GM23338 (cell line): ENCODE measurements at places on chromosomes 6 and 20.

DNA sequence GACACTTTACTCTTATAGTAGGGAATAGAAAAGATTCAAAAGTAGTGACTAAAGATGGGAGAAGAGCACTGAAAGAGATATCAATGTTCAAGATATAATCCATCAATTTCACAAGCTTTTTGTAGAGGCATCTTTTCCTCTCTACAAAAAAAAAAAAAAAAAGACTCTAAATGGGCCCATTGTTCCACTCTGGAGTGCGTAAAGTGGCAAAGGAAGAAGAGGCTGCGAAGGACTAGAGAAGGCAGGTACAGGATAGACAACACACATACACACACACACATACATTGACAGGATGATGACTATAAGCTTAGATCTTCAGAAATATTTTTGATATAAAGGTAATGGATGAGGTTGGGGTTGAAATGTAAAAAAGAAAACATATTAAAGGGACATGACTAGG lies 157.6 kb downstream of the HIVEP2 start:
- no peak for DNase-seq
- H3K27me3 ChIP-seq, result no peaks in the 10 kb centered on the region
- no peaks in the 10 kb centered on the region for H3K4me1 ChIP-seq
- no peak overlapping the region for H3K27ac ChIP-seq
- H3K4me3 ChIP-seq, result no peak overlapping the region

GRCh38 chr6:15974817-15975216 lies 154.1 kb upstream of the MYLIP start:
- H3K4me3 ChIP-seq, result no peak overlapping the region
- DNase-seq, result no peak
- H3K36me3 ChIP-seq, result 0 out of 2 replicates have a peak, but pooled peaks cover 3% of the 10 kb centered on the region
- no peak overlapping the region for H3K27ac ChIP-seq

- H3K27me3 ChIP-seq, result no peaks in the 10 kb centered on the region
- H3K4me3 ChIP-seq, result no peak overlapping the region
- DNase-seq, result no peak
- H3K36me3 ChIP-seq, result no peaks in the 10 kb centered on the region
These were observed 28.0 kb upstream of the PTGIS start for GRCh38 chr20:49595811-49596561.

DNA sequence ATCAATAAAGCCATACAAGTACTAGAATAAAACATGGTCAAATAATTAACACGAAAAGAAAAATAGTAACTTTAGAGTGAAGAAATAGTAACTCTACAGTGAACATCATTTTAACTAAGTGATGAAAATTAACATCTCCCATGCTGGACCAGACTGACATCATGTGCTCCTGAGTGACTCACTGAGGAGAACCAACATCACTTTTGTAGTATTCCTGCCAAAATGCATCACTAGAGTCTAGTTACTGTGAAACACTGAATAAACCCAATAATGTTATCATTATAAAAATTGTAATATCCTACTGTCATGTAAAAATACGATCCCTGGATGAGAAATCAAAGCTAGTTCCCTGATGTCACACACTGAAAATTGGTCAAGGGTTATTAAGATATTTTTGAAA lies 361.3 kb downstream of the CD109 start:
- no peaks in the 10 kb centered on the region for H3K27me3 ChIP-seq
- no peaks in the 10 kb centered on the region for H3K36me3 ChIP-seq
- no peak overlapping the region for H3K27ac ChIP-seq
- no peak for DNase-seq
- H3K4me1 ChIP-seq, result no peaks in the 10 kb centered on the region

- H3K36me3 ChIP-seq, result no peaks in the 10 kb centered on the region
- no peaks in the 10 kb centered on the region for H3K4me1 ChIP-seq
- no peaks in the 10 kb centered on the region for H3K27me3 ChIP-seq
- no peak overlapping the region for H3K4me3 ChIP-seq
These were observed 105.6 kb downstream of the PSMB1 start for GRCh38 chr6:170447561-170447930.

DNA sequence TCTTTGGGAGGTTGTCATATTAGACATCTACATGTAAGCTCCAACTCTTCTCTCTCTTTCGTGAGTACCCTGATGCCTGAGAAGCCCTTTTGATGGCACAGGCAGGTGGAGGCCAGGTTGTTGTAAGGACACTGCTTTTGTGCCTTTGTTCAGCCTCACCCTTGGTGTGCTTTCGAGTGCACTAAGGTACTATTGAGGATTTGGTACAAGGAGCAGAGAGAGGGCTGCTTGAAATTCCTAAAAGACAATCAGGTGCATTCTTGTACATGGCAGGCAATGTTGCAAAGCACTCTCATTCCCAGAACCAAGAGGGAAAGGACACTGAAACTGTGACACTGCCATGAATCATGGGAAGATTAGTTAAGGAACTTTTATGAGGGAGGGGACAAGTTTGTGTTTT lies 19.1 kb downstream of the BMP2 start:
- H3K27ac ChIP-seq, result no peak overlapping the region
- no peak for DNase-seq
- H3K36me3 ChIP-seq, result no peaks in the 10 kb centered on the region
- peaks cover 2% of the 10 kb centered on the region; the same call in 1 of the 2 replicates for H3K4me1 ChIP-seq
- no peaks in the 10 kb centered on the region for H3K27me3 ChIP-seq

DNA sequence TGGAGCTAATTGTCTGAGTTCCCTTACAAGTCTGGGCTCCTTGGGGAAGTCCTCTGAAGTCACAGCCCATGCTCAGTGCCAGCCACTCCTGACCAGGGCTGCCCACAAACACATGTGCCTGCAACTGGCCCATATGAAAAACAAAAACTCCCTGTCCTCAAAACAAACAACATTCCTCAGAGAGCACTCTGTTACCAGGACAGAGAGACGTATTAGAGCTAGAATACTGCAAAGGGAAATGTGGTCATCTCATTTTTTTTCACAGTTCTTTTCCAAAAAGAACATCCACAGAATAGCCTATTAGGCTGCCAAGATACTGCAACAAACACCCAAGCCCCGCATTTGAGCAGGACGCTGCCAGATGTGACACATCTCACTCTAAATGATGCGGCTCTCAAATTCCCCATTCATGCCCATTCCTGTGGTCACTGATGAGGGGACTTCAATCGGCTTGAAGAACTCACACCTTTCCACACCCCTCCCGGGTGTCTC lies 71.1 kb downstream of the SLC22A23 start:
- no peak overlapping the region for H3K27ac ChIP-seq
- peaks cover 9% of the 10 kb centered on the region; the same call in 1 of the 2 replicates for H3K4me1 ChIP-seq
- H3K27me3 ChIP-seq, result no peaks in the 10 kb centered on the region
- no peak for DNase-seq

- no peak overlapping the region for H3K4me3 ChIP-seq
- no peaks in the 10 kb centered on the region for H3K36me3 ChIP-seq
- no peaks in the 10 kb centered on the region for H3K27me3 ChIP-seq
- H3K27ac ChIP-seq, result no peak overlapping the region
These were observed 215.0 kb upstream of the RIN2 start for GRCh38 chr20:19543101-19543500.

- no peak overlapping the region for H3K27ac ChIP-seq
- DNase-seq, result no peak
- no peaks in the 10 kb centered on the region for H3K4me1 ChIP-seq
- H3K27me3 ChIP-seq, result no peaks in the 10 kb centered on the region
- no peaks in the 10 kb centered on the region for H3K36me3 ChIP-seq
These were observed 20.3 kb downstream of the PGK2 start for GRCh38 chr6:49766762-49767161.

GRCh38 chr6:169722362-169723199 lies 1.7 kb downstream of the PHF10 start:
- no peak overlapping the region for H3K27ac ChIP-seq
- peaks cover 3% of the 10 kb centered on the region; the same call in 1 of the 2 replicates for H3K36me3 ChIP-seq
- peak; percentile 66 for DNase-seq
- peak overlapping the region; percentile 89 for H3K4me3 ChIP-seq

DNA sequence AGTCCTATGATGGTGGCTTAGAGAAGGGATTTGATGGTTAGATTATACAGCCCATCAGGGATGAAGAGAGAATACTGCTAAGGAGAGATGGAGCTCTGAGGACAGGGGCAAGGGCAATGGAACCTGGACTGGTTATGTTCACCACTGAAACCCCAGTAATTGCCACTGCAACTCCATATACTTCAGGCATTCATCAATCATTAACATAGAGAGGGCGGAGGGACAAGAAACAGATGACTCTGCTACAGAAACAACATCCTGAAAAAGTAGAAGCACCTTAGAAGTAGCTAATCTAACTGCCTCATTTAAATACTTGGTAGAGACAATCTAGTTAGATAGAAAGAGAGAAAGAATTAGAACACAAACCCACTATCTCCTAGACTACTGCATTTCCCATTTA lies 89.8 kb downstream of the MDN1 start:
- DNase-seq, result no peak
- no peaks in the 10 kb centered on the region for H3K27me3 ChIP-seq
- H3K4me1 ChIP-seq, result no peaks in the 10 kb centered on the region
- no peak overlapping the region for H3K27ac ChIP-seq

- H3K4me3 ChIP-seq, result no peak overlapping the region
- no peaks in the 10 kb centered on the region for H3K4me1 ChIP-seq
- no peaks in the 10 kb centered on the region for H3K27me3 ChIP-seq
- DNase-seq, result no peak
- no peaks in the 10 kb centered on the region for H3K36me3 ChIP-seq
- no peak overlapping the region for H3K27ac ChIP-seq
These were observed 5.3 kb upstream of the IP6K3 start for GRCh38 chr6:33751771-33752645.

GRCh38 chr6:83313882-83314281 lies 117.0 kb downstream of the ME1 start:
- no peaks in the 10 kb centered on the region for H3K36me3 ChIP-seq
- DNase-seq, result no peak
- no peak overlapping the region for H3K4me3 ChIP-seq
- no peaks in the 10 kb centered on the region for H3K27me3 ChIP-seq

GRCh38 chr6:15395087-15395486 lies 149.2 kb downstream of the JARID2 start:
- no peak overlapping the region for H3K4me3 ChIP-seq
- no peaks in the 10 kb centered on the region; the same call in 1 of the 2 replicates for H3K36me3 ChIP-seq
- H3K27me3 ChIP-seq, result no peaks in the 10 kb centered on the region
- H3K4me1 ChIP-seq, result peaks cover 89% of the 10 kb centered on the region
- H3K27ac ChIP-seq, result no peak overlapping the region; the same call in 1 of the 2 replicates
- DNase-seq, result no peak

DNA sequence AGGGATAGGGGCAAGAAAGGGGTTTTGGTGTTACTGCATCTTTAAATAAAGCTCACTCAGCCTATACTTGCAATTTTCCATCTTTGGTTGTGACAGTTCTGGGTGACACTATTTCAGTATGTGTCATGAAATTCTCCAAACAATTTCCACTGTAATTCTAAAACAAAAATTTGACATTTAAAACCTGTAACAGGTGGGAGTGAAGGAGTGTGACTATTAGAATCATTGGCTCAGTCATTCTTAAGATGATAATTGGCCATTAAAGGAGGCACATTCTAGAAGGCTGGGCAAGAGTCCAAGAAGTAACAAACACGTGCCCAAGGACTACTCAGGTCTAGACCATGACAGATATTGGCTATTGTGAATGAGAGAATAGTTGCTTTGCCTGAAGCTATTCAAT lies 153.3 kb upstream of the ARG1 start:
- H3K4me1 ChIP-seq, result peaks cover 8% of the 10 kb centered on the region
- H3K27ac ChIP-seq, result no peak overlapping the region
- no peak for DNase-seq
- no peaks in the 10 kb centered on the region for H3K36me3 ChIP-seq
- H3K27me3 ChIP-seq, result no peaks in the 10 kb centered on the region
- no peak overlapping the region for H3K4me3 ChIP-seq

GRCh38 chr20:2282181-2282580 lies 13.6 kb upstream of the TGM3 start:
- no peak overlapping the region for H3K27ac ChIP-seq
- no peaks in the 10 kb centered on the region for H3K27me3 ChIP-seq
- no peaks in the 10 kb centered on the region for H3K4me1 ChIP-seq
- no peak overlapping the region for H3K4me3 ChIP-seq
- DNase-seq, result no peak

GRCh38 chr6:16670617-16671051 lies 90.6 kb downstream of the ATXN1 start:
- H3K27ac ChIP-seq, result no peak overlapping the region
- H3K27me3 ChIP-seq, result no peaks in the 10 kb centered on the region
- DNase-seq, result no peak
- peaks cover 13% of the 10 kb centered on the region for H3K4me1 ChIP-seq
- H3K36me3 ChIP-seq, result no peaks in the 10 kb centered on the region

DNA sequence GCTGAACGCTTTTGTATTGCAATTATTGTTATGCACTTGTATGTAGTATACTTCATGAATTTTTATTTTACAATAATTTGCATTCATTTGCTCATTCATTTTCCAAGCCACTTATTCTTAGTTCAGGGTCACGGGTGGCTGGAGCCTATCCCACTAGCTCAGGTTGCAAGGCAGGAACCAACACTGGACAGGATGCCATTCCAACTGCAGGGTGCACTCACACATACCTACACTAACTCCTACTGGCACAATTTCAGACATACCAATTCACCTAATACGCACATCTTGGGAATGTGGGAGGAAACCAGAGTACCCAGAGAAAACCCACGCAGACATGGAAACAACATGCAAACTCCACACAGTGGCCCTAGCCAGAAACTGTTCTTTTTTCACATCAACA lies 61.8 kb downstream of the LMBRD1 start:
- DNase-seq, result no peak
- H3K4me1 ChIP-seq, result no peaks in the 10 kb centered on the region
- no peaks in the 10 kb centered on the region for H3K27me3 ChIP-seq
- H3K36me3 ChIP-seq, result 0 out of 2 replicates have a peak, but pooled peaks cover 3% of the 10 kb centered on the region

GRCh38 chr6:1312473-1313367 lies 822 bp downstream of the FOXQ1 start:
- peaks cover 85% of the 10 kb centered on the region for H3K27me3 ChIP-seq
- H3K36me3 ChIP-seq, result no peaks in the 10 kb centered on the region
- H3K27ac ChIP-seq, result no peak overlapping the region
- peak overlapping the region; percentile 67 for H3K4me3 ChIP-seq
